CMK (cell line): ENCODE measurements at places on chromosomes 2 and 18.

- DNase-seq, result no peak
Observed at GRCh38 chr18:75400366-75400765, 27.1 kb downstream of the SMIM21 start.

DNA sequence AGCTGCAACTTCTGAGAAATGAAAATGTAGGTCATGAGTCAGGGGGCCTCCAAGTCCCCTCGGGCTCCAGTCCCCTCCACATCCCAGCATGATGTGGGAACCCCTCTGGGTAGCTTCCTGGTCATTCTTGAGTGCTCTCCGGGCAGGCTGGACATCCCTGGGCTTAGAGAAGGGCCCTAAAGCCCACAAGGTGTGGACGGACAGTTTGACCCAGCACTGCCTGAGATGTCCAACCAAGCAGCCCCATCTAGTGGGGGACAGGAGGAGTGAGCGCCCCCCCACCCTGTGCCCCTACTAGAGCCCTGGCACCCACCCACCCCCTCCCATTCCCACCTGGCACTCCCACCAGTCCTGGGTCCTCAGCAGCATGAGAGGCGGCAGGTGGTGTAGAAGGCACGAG lies 46.0 kb downstream of the CYP27C1 start:
- DNase-seq, result no peak

DNA sequence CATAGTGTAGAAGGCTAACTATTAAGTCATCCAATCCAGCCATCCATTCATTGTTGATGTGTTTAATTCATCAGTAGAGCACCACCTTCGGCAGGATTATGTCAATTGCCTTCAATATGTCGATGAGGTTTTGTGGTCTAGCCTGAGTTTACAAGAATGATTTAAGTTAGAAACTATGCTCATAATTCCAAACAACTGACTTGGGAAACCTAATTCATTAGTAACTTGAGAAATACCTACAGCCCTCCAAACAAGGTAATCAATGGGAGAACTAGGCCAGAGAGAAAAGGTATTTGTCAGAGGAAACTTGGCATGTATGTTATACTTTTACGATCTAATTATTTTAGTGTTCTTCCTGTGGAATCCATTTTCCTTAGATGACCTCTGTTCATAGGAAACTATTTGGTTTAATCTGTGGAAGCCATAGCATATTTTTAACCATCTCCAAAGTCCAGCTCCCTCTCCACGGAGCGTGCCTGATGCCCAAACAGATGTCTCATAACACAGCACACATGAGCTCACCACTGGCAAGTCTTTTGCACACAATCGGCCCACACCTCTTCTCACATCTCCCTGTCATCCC lies 148.5 kb downstream of the GFPT1 start:
- no peak for DNase-seq

DNA sequence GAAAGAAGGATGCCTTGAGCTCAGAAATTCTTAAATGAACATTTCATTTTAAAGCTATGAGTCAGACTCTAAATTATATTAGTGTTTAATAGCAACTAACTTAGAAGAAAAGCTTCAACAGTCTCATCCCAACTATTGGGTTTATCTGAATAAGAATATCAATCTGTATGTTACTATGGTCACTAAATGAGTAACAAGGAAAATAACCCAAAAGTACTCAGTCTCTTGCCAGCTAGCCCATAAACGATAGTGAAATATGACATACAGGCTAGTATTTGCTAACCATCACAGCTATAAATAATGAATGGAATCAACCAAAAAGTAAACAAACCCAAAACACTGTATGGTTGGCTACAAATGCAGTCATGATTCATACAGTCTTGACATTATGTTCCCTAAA lies 174.9 kb downstream of the RAB3GAP1 start:
- DNase-seq, result no peak

GRCh38 chr2:67651565-67651964 lies 254.4 kb downstream of the ETAA1 start:
- DNase-seq, result no peak

DNA sequence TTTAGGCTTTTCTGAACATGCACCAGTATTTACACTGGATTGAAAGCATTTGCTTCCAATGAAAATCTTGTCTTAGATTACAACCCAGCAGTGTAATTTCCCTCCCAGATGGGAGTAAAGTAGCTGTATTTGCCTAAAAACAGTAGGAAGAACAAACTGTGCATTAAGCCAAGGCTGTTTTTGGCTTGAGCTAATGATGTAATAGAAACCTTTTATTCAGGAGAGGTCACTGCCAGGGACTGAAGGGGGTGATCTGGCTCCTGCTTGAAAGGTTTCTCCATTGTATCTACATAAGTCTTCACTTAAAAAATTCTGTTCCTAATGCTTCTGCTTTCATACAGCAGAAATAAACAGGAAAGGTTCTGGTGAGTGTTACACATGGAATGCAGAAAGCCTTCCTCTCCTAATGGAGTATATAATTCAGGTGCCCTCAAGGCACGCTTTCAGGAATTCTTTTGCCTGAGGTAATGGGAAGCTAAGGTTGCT lies 74.4 kb downstream of the MEIS1 start:
- DNase-seq, result no peak

- DNase-seq, result no peak
Observed at GRCh38 chr2:23677836-23678235, 249.1 kb downstream of the ATAD2B start.

- DNase-seq, result no peak
Observed at GRCh38 chr2:234996941-234997270, 45.1 kb downstream of the SH3BP4 start.
